ENCODE measurements at places on chromosomes 1 and 21. TPM values are rescaled to one million over a fixed set of nuclear protein-coding genes. Genes with fewer than 3 reads are reported as not detected.

DNA sequence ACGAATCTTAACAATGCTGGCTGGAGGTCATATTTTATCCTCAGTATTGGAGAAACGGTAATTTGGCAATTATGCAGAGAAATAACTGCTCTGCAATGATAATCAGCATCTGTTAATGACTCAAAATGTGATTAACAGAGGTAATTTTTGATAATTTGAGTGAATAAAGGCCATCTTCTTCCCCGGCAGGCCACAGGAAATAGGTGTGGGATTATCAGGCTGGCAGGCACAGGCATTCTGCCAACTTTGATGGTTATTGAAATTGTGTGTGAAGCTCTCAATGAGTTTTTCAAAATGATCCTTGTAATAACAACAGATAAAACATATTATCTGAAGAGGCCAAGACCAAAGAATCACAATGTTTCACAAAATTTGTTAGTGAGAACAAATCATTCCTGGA lies 309.0 kb downstream of the PTGER3 start:
- H3K36me3 ChIP-seq = no peaks in the 10 kb centered on the region
- no peak overlapping the region for H3K4me3 ChIP-seq
- peaks cover 3% of the 10 kb centered on the region for H3K27me3 ChIP-seq
- H3K4me1 ChIP-seq = no peaks in the 10 kb centered on the region

DNA sequence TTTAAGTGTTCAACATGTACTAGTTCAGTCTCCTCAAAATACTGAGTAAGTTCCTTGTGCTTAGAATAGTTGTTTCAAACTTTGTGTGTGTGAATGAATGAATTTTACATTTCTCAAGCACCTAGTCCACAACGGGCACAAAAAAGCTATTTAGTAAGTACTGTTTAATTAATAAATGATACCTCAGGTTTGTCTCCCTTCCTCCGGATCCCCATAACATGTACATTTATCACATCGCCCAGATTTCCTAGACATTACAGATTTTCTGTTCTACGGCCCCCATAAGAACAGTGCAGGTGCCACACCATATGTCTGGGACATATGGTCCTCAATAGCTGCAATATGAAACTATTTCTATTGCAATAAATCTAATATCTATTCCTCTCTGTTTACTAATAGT lies 1.3 kb upstream of the TTF2 start:
- peaks cover 16% of the 10 kb centered on the region for H3K36me3 ChIP-seq
- H3K4me3 ChIP-seq = no peak overlapping the region
- DNase-seq = no peak
- no peaks in the 10 kb centered on the region for H3K27me3 ChIP-seq

The CHIA gene
- not detected for total RNA-seq

GRCh38 chr1:184541537-184542152 lies 154.8 kb downstream of the C1orf21 start:
- no peaks in the 10 kb centered on the region for H3K36me3 ChIP-seq
- no peaks in the 10 kb centered on the region for H3K4me1 ChIP-seq
- DNase-seq = no peak
- no peak overlapping the region for H3K4me3 ChIP-seq

The SLAMF8 gene
- 1.8 TPM for total RNA-seq

DNA sequence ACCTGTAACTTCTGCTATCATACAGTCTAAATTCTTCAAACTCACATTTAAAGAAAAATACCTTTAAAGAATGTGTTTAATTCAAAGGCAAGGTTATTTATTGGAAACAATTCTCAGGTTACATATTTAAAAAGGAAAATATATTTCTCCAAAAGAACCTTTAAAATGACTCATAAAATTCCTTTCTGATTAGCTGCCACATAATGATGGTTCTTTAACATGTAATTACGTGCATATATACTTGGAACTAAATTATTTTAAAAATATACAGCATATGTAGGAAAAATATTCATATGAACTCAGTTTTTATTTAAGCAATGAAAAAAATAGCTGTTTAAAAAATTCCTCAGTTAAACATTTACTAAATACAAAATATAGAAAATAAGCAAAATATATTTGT lies 173.6 kb downstream of the COP1 start:
- no peak overlapping the region for H3K4me3 ChIP-seq
- no peak for DNase-seq
- H3K27ac ChIP-seq = no peak overlapping the region

The C1QTNF12 gene
- 2.2 TPM for total RNA-seq

GRCh38 chr1:73205294-73205973 lies 923.1 kb upstream of the NEGR1 start:
- H3K4me3 ChIP-seq = no peak overlapping the region
- no peaks in the 10 kb centered on the region for H3K4me1 ChIP-seq
- no peak overlapping the region for H3K27ac ChIP-seq
- DNase-seq = no peak
- H3K27me3 ChIP-seq = no peaks in the 10 kb centered on the region
- no peaks in the 10 kb centered on the region for H3K36me3 ChIP-seq

The FCER1G gene
- 22.1 TPM for total RNA-seq

The CD34 gene
- not detected for total RNA-seq

The IFT25 gene
- total RNA-seq = 76.7 TPM

- H3K4me3 ChIP-seq = peak overlapping the region; percentile 65
- peaks cover 3% of the 10 kb centered on the region for H3K36me3 ChIP-seq
- peak overlapping the region; percentile 79 for H3K27ac ChIP-seq
- no peak for DNase-seq
Observed at GRCh38 chr1:101136739-101137138, 100.1 kb upstream of the S1PR1 start.

DNA sequence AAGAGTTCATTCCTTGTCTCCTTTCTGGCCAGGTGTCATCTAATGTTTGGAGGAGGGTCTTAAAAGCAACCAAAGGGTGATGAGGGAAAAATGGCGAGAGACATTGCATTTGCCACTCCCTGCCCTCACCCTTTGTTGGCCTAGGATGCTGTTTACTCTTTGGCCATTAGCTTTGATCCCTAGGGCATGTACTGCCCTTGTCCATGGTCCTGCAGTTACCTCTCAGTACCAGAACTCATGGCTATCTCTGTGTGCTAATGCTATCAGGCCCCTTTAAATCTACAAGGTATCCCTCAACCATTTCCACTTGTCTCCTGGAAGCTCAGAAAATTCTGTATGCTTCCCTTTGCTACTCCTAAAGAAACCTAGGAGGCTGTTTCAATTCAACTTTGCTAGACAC lies 424.8 kb upstream of the PLXNA2 start:
- no peak overlapping the region for H3K27ac ChIP-seq
- no peaks in the 10 kb centered on the region for H3K4me1 ChIP-seq
- H3K36me3 ChIP-seq = no peaks in the 10 kb centered on the region
- DNase-seq = no peak

DNA sequence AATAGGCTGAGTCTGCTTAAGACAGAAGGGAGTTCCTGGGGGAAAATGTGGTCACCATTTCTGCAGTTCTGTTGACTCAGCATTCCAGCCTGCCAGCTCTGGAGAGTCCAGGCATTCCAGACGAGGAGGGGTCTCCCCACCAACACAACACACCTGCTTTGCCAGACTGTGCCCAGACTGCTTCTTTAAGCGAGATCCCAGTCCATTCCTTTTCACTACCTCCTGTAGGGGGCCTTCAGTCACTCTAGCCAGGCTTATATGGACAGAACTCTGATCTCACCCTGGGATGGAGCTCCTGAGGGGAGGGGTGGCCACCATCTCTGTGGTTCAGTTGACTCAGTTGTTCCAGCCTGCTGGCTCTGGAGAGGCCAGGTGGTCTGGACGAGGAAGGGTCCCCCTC lies 48.5 kb downstream of the UBE2U start:
- peaks cover 2% of the 10 kb centered on the region for H3K36me3 ChIP-seq
- H3K27ac ChIP-seq = no peak overlapping the region
- no peak for DNase-seq

GRCh38 chr1:223076362-223076761 lies 66.7 kb downstream of the TLR5 start:
- H3K4me3 ChIP-seq = no peak overlapping the region
- peaks cover 3% of the 10 kb centered on the region for H3K27me3 ChIP-seq
- H3K36me3 ChIP-seq = no peaks in the 10 kb centered on the region
- H3K4me1 ChIP-seq = peaks cover 1% of the 10 kb centered on the region

The MOV10 gene
- total RNA-seq = 124 TPM

The LPAR3 gene
- total RNA-seq = 3.2 TPM

GRCh38 chr1:10046356-10047085 lies 13.8 kb downstream of the UBE4B start:
- no peak for DNase-seq
- H3K27ac ChIP-seq = no peak overlapping the region
- H3K36me3 ChIP-seq = peaks cover 9% of the 10 kb centered on the region
- no peak overlapping the region for H3K4me3 ChIP-seq

DNA sequence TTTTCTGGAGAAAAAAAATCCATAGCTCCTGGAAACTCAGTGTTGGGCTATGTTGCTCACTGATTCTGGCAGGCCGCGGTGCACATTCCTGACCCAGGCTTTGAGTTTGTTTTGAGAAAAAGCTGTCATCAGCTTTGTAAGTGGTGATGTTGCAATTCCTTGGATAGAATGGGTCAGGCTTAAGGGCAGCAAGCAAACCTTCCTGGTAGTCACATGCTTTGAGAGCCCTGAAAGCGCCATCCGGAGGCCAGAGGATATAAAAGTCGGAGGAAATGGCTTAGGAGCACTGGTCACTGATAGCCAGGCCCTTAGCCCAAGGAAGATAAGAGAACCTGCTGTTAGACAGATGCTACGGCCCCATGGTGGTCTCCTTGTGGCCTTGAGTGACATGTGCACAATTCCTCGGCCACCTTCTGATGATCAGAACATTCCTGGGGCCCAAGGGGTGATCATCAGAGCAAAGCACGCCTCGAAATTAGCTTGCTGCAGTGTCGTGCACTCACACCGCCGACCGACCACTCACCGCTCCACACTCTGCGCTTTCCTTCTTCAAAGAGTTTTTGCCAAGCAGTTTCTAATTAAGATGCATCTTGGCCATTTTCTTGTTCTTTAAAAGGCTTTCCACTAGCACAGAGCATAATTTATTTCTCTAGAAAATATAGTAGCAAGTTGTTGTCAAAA lies 78.6 kb downstream of the MAN1C1 start:
- peaks cover 1% of the 10 kb centered on the region for H3K36me3 ChIP-seq
- no peak overlapping the region for H3K27ac ChIP-seq
- H3K4me1 ChIP-seq = peaks cover 25% of the 10 kb centered on the region
- DNase-seq = no peak
- H3K27me3 ChIP-seq = no peaks in the 10 kb centered on the region

The CD48 gene
- total RNA-seq = 379 TPM

DNA sequence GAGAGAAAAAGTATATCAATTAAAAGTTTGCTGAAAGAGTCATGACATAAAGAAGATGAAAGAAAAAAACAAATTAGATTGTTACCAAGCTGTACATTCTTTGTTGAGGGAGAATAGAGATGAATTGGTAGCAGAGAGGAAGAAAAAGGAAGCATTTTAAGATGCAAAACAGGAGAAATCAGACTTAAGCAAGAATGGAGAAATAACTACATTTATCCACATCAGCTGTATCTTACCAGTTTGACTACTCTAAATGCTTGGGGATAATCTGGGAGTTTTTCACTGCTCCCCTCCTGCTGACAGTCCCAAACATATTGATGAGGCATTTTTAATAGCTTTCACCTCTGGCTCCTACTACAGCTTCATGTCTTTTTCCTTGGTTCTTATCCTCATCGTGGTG lies 16.8 kb upstream of the PTPRC start:
- H3K27me3 ChIP-seq = no peaks in the 10 kb centered on the region
- DNase-seq = no peak
- peak overlapping the region; percentile 97 for H3K27ac ChIP-seq
- H3K36me3 ChIP-seq = peaks cover 10% of the 10 kb centered on the region
- H3K4me1 ChIP-seq = peaks cover 72% of the 10 kb centered on the region

DNA sequence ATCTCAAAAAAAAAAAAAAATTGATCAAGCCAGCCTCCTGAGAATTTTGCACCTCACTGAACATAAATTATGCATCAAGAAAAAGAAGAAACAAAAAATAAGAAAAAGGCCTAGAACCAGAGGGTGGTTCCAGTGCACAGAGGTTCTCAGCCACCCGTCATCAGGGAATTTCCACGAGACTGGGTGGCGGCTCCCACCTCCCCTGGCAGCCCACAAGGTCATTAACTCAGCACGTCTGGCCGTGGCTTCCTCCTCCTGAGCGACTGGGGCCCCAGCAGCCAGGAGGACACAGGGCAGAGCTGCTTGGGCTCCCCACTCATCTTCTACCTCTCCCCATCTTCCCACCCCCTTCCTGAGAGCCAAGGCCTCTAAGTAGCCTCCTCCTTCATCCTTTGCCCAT lies 15.7 kb upstream of the TMEM51 start:
- no peak overlapping the region for H3K4me3 ChIP-seq
- H3K27ac ChIP-seq = no peak overlapping the region

DNA sequence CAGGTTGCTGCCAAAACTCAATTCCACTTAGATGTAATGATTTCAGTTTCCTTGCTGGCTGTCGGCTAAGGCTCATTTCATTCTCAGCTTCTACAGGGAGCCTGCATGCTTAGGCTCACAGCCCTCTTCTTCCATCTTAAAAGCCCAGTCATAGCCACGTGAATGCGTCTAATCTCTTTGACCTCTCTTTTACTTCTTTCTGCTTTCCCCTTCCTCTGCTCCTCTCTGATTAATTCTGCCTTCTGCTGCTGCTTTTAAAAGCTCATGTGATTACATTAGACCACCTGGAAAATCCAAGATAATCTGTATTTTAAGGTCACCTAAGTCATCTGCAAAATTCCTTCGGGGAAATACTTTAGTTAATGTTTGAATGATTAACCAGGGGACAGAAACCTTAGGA lies 812.8 kb upstream of the BRINP3 start:
- no peaks in the 10 kb centered on the region for H3K36me3 ChIP-seq
- H3K4me1 ChIP-seq = no peaks in the 10 kb centered on the region
- no peak overlapping the region for H3K27ac ChIP-seq
- no peaks in the 10 kb centered on the region for H3K27me3 ChIP-seq
- no peak overlapping the region for H3K4me3 ChIP-seq
- DNase-seq = no peak

- peak overlapping the region; percentile 31 for H3K27ac ChIP-seq
- no peaks in the 10 kb centered on the region for H3K27me3 ChIP-seq
- peak overlapping the region; percentile 14 for H3K4me3 ChIP-seq
- peaks cover 28% of the 10 kb centered on the region for H3K36me3 ChIP-seq
Observed at GRCh38 chr1:21262293-21263051, 27.8 kb downstream of the ECE1 start.

The AIM2 gene
- total RNA-seq = 4.4 TPM

DNA sequence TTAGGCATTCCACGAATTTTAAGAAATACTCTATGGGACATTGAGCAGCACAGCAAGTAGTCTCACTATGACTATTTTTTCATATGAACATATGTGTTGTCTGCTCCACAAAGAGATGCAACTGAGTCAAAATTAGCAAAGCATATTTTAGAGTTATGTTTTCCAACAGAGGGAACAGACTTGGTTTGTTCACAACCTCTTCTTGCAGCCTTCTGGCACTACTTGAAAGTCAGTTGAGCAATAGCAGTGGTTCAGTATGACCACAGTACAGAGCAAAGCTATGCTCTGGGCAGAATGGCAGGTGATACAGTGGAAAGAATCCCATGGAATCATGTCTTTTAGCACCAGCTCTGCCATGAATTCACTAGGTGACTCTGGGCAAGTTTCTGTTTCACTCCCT lies 5.2 kb downstream of the CCN1 start:
- peaks cover 25% of the 10 kb centered on the region for H3K27me3 ChIP-seq
- H3K4me3 ChIP-seq = no peak overlapping the region
- H3K36me3 ChIP-seq = no peaks in the 10 kb centered on the region
- H3K27ac ChIP-seq = no peak overlapping the region
- no peak for DNase-seq
- H3K4me1 ChIP-seq = peaks cover 6% of the 10 kb centered on the region

The LRRC53 gene
- not detected for total RNA-seq
